Ureter (tissue), 1 donor: ENCODE measurements at places on chromosomes 16 and 17.
A peak's percentile ranks its signal among the peaks of the same experiment; 100 is the strongest.

GRCh38 chr17:67841992-67842391 is 16.7 kb downstream of the BPTF start:
- DNase-seq, result no peak

GRCh38 chr16:67884684-67885083 is at the start of gene NRN1L:
TSS of gene NRN1L (plus strand) at chr16:67884885. CDS start at chr16:67884904, 19 bp downstream.
- DNase-seq, result peak; percentile 88

DNA sequence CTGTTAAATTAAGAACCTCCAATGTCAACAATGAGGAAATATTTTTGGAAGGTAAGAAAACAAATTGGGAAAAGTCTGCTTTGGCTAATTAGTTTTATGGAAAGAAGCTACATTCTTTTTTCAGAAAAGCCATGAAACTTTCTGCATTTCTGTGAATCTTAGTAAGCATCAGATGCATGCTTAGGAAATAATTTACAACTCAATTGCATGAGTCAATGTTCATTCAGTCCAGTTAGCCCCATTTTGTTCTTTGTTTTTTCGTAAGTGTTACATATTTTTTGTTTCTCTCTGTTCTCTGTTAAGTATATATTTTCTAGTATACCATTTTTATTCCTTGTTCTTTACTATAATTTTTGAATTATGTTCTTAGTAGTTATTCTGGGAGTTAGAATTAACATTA is 195.2 kb upstream of the KIF2B start:
- no peak for DNase-seq

GRCh38 chr17:79364315-79365094 is 246.3 kb downstream of the RBFOX3 start:
- DNase-seq, result no peak

- DNase-seq, result no peak
These were observed 256.9 kb upstream of the PMFBP1 start for GRCh38 chr16:72428681-72429376.

DNA sequence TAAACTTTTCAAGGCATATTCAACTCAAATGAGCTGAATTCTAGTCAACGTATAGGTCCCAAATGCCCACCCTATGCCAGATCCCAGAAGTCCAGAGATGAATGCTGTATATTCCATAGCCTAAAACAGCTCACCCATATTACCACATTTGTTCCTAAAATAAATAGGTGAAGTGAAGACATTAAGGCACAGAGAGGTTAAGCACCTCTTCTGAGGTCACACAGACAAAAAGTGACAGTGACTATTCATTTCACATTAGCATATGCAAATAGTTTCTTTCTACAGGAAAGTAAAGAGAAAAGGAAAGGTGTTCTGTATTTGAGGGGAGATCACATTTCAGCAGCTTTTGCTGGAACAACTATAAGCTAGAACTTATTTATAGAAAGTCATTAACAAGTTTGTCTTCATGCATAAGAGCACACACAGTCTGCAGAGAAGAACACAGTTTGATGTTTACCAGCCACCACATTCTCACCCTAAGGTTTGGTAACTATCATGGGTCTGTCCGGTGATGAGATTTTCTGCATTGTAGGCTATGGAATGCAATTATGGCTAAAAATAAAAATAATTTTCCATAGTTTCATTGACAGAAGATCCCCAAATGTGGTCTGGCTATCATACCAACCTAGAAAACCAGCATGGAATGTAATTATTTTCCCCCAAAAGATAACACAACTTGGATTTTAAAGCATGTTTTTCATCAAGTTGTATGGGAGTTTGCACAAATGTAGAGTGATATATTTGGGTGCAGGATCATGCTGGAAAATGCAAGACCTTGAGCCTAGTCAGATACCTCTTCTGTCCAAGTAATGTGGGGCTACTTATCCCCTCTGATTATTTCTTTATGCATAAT is 402.1 kb downstream of the UTP18 start:
- DNase-seq, result no peak

GRCh38 chr17:77959126-77959925 is 823 bp downstream of the TNRC6C start:
- DNase-seq, result no peak

GRCh38 chr16:12286964-12287363 is 310.4 kb downstream of the SNX29 start:
- DNase-seq, result no peak

GRCh38 chr16:50183316-50183715 is 30.2 kb downstream of the TENT4B start:
- no peak for DNase-seq

DNA sequence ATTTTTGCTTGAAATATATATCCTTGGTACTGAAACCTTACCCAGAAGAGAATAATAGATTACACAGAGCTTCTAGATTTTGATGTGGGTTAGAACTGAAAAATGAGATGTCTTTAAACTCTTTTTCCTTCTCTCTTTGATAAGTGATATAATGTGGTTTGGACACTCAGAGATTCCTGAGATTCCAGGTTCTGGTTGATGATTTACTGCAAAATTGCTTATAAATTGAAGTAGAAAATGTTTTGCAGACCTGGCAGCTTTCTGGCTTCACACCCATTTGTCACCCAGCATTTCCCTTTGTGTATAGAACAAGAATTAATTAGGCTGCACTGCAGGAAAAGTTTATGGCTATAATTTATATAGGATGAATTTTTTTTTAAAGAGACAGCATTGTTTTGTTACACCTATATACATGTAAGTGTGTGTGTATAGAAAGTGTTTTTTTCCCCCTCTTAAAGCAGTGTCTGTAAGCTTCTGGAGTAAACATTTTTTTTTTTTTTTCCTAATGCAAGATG is 23.5 kb downstream of the AATF start:
- DNase-seq, result no peak

GRCh38 chr17:32541640-32542039 is 54.8 kb downstream of the CDK5R1 start:
- DNase-seq, result no peak

GRCh38 chr16:69595127-69596036 is 29.6 kb downstream of the NFAT5 start:
- DNase-seq, result no peak

- DNase-seq, result no peak
These were observed 336.8 kb upstream of the MON1B start for GRCh38 chr16:76854234-76854633.

GRCh38 chr17:35559495-35560210 is 966 bp downstream of the SLFN14 start:
- no peak for DNase-seq

- DNase-seq, result no peak
These were observed 631 bp downstream of the KREMEN2 start for GRCh38 chr16:2964475-2965336.

- no peak for DNase-seq
These were observed 34.5 kb downstream of the HLF start for GRCh38 chr17:55299162-55299838.

- no peak for DNase-seq
These were observed 24.7 kb downstream of the GDE1 start for GRCh38 chr16:19497176-19497575.

GRCh38 chr17:43916385-43916784 is 9.0 kb upstream of the MPP2 start:
- no peak for DNase-seq

DNA sequence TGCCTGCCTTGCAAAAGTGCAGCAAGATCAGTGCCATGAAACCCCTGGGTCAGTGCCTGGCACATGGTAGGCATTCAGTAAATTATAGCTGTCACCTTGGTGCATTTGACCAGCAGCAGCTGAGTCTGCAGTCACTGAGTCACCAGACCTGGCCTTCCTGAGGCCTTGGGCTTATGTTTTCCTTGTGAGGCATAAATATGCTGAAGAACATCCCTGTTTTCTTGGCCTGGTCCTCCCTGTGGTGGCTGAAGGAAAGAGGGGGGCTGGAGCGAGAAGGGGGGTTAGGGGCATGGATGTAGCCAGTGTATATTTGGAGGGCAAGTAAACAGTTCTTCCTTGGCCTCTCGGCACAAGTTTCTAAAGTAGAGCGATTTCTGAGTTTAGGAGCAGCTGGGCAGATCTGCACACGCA is 26.5 kb downstream of the EPN2 start:
- DNase-seq, result peak; percentile 56

DNA sequence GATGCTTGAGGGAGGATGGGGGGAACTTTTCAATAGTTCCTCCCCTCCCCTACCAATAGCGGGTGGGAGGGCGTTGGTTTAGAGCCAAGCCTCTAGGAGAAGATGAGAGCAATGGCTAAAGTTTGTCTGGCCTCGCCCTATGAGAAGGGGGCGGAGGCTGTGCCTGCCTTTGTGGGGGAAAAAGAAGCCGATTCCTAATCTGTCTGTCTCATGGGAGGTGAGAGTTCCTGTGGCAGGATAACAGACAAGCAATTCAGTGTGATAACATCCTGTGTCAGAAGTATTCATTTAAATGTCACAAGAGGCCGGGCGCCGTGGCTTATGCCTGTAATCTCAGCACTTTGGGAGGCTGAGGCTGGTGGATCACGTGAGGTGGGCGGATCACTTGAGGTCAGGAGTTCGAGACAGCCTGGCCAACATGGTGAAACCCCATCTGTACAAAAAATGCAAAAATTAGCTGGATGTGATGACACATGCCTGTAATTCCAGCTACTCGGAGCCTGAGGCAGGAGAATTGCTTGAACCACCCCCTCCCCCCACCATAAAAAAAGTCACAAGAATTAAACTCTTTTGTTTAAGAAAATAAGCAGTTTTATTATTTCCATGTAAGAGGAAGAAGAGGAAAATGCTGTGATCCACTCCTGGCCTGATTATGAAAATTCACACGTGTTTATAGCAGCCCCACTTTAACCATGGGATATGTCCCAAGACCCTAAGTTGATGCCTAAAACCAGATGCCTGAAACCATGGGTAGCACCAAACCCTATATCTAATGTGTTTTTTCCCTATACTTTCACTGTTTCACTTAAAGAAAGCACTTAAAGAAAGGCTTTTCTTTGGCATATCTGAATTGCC is 1.7 kb downstream of the SLFN5 start:
- peak; percentile 78 for DNase-seq

DNA sequence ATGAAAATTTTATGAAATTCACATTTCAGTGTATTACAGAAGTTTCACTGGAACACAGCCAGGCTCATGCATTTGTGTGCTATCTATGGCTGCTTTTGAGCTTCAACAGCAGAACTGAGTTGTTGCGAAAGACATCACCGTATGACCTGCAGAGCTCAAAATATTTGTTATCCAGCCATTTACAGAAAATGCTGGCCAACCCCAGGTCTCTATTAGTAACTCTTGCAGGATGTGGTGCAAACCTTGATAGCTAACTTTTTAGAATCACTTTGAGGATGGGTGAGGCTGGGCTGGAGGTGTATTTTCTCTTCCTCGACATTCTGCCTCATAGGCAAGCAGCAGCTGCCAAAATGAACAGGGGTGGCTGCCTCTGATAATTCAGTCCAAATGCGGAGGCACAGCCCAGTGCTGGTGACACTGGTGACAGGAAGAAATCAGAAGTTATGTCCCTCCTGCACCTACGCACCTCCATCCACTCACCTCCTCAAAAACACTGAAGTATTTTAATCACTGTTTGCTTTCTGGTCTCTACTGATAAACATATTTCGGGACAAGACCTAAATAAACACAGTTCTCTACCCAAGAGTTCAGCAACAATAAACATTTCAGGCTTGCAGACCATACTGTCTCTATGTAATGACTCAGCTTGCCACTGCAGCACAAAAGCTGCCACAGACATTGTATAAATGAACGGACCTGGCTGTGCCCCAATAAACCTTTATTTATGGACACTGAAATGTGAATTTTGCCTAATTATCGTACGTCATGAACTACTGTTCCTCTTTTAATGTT is 28.5 kb downstream of the ARHGAP17 start:
- DNase-seq, result no peak

- no peak for DNase-seq
These were observed 173.1 kb downstream of the HS3ST3A1 start for GRCh38 chr17:13428611-13429042.

DNA sequence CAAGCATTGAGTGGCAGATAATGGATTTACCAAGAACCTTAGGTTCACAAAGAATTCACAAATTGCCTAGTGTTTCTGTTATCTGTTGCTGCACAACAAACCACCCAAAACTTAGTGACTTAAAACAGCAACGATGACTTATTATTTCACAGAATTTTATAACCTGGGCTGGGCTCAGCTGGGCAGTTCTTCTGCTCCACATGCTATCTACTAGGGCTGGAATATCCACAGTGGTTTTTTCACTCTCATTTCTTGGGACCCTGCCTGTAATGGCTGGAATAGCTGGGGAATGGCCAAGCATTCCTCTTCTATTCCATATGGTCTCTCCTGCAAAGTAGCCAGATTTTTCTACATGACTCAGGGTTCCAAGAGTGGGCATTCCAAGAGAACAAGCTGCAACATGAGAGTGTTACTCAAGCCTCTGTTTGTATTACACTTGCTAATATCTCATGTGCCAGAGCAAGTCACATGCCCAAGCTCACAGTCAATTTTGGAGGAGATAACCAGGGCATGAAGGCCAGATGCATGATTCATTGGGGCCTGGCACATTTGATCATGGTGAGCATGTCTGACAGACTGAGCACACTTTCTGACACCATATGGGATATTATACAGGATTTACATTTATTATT is 4.9 kb upstream of the PSMD7 start:
- DNase-seq, result no peak

DNA sequence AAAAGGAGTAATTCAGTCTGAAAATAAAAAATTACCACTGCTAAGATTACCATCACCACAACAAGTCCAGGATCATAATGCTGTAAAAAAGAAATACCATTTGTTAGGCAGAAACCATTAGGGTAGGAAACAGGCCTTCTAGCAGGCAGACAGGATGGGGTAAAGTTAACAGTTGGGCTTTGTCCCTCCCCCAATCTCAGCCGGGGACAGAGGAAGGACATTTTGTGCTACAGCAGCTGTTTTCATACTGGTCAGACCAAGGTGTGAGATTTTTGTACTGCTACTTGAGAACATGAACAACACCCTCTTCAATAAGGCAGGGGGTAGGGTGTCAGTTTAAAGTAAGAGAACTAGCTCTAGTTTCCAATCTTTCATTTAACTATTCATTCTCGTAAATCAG is 49.2 kb upstream of the ITGA2B start:
- no peak for DNase-seq

DNA sequence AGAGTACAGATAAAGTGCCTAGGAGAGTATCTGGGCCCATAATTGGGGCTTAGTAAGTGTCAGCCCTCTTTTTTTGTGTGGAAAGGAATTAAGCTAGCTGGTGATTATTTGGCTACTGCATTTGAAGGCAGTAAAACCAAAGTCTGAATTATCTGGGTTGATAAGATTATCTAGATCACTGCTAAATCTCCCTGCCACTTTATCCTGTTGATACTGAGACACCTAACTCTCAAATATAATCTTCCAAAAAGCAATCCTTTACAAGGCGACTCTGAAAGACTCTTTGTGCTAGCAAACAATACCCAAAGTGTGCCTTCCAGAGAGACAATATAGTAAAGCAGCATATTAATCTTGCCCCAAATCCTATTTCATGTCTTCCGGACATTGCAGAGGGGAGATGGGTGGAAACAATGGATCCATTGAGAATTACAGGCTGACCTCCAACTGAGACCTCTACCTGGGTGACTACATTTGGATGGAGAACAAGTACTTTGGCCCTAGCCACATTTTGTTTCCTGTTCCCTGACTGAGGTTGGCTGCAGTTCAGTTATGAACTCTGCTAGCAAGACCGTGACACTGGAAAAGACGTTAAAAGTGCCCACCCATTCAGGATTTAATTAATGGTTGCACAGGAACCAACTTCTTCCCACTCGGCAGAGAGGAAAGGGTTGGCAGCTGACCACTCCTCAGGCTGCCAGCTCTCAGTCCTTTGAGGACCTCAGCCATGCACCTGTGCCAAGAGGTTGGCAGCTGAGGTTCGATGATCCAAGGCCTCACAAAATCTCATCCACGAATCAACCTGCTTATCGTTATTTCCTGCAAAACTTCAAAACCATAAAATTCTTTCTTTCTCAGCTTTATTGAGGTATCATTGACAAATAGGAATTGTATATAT is 72.6 kb downstream of the SYCE1L start:
- DNase-seq, result no peak
